ENCODE measurements at places on chromosomes 1 and 21. TPM values are rescaled to one million over a fixed set of nuclear protein-coding genes. Genes with fewer than 3 reads are reported as not detected.

GRCh38 chr1:33410091-33410701 is 20.7 kb downstream of the PHC2 start:
- DNase-seq, result no peak

DNA sequence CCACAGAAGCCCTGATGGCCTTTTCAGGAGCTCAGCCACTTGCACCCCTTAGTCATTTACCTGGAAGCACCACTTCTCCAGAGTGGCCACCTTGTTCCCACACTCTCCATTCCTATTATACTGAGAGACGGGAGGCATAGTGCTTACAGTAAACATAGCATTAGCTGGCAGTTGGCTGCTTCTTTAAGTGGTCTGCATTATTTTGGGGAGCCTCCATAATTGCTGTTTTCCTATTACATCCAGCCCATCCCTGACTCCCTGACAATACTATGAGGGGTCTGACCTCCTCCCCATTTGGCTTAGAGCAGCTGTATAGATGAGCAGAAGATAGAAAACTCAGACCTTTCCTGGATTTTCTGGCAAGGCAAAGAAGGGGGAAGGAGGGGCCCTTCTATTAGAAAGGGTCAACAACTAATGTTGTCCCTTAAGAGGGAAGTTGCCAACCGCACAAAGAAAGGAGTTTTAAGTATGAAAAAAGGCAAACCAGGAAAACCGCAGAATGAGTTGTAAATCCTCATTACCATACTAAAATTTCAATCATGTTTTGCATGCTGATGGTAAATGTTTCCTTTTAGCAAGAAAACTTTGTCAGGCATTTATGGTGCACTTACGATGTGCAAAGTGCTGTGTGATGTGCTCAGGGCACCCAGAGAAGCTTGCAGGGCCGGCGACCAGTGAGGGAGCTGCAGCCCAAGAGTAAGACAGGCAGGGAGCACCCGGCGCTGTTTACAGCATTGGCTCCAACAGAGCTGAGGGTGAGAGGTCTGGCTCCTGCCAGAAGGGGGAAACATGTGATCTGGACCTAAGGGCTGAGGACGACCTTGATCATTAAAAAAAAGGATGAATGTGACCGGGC is 167.3 kb downstream of the ZZZ3 start:
- DNase-seq, result no peak

The SLAMF9 gene
- total RNA-seq, result not detected

- peak; percentile 90 for DNase-seq
Measured at GRCh38 chr1:47710329-47711071, 272.7 kb downstream of the FOXD2 start.

- peak; percentile 66 for DNase-seq
Measured at GRCh38 chr21:46038871-46039397, 57.4 kb downstream of the COL6A1 start.

- peak; percentile 69 for DNase-seq
Measured at GRCh38 chr1:160834945-160835565, 27.6 kb downstream of the CD244 start.

GRCh38 chr1:245946905-245947304 is 560.2 kb downstream of the SMYD3 start:
- no peak for DNase-seq

The SV2A gene
- 0.69 TPM for total RNA-seq

GRCh38 chr1:118396279-118396678 is 211.3 kb upstream of the SPAG17 start:
- no peak for DNase-seq

The RAP1GAP gene
- total RNA-seq, result 59.6 TPM

DNA sequence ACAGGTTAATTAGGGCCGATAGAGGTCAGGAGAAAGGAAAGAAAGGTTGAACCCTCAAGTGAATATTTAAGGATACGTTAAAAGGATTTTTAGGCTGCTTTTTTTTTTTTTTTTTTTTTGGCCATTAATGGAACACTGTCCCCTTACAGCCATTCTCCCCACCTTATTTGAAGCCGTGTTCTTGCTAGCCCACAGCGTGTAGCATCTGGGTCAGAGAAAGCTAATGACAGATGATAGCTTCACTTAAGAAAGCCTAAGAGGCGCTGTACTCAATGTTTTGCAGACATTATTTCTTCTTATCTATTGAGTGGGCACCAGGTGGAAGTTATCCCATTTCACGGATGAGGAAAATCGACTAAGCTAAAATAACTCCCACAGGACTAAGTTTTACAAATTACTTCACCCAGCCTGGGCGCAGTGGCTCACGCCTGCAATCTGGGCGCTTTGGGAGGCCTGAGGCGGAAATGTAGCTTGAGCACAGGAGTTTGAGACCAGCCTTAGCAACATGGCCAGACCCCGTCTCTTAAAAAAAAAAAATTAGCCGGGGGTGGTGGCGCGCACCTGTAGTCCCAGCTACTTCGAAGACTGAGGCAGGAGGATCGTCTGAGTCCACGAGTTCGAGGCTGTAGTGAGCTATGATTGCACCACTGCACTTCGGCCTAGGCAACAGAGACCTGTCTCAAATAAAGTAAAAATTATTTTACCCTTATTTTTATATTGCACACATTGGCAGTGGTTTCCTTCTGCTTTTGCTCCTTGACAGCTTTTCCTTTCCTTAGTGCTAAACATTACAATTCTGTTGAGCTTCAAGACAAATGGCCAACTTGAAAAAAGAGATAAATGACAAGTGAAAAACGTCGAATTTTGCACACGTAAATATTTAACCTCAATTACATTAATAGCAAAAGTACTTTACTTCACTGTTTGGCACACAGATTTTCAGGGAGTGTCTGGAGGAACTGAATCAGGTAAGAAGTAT is 1.1 kb upstream of the PHTF1 start:
- no peak for DNase-seq

The SPAG17 gene
- total RNA-seq, result not detected

The CRNN gene
- not detected for total RNA-seq

GRCh38 chr21:34915364-34915841 is 133.7 kb downstream of the RUNX1 start:
- DNase-seq, result no peak

The GUCA2B gene
- total RNA-seq, result 153 TPM

The AKR7A3 gene
- 97.8 TPM for total RNA-seq
